Stimulated activated naive CD8-positive, alpha-beta T cell treated with anti-CD3 and anti-CD28 coated beads, Interleukin-15, Interleukin-2, amounts not matched to agents 100 U/mL and 50 U/mL, for 24 hours (primary cell): ENCODE measurements at places on chromosomes 1 and 21.

- no peak for DNase-seq
These were observed 2.3 kb downstream of the DCST1 start for GRCh38 chr1:155035936-155036335.

- no peak for DNase-seq
These were observed 44.6 kb downstream of the SUSD4 start for GRCh38 chr1:223319398-223319797.

- DNase-seq: no peak
These were observed 134.4 kb downstream of the S1PR1 start for GRCh38 chr1:101371259-101371658.

DNA sequence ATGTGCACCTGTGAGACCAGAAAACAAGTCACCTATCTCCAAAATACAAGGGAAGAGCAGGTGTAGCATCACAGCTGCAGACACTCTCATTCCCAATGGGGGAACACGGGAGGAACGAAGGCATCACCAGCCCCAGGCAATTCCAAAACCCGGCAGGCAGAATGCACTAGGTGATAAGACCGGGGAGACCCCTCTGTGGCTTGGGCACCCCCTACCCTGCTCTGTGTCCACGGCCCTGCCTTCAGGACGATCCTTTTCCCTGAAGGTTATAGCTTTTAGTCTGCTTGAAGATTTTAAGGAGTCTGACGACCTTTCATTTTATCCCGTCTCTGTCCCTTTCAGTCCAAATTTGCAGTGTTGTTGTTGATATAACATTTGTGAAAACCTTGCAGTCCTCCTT lies 19.2 kb downstream of the TRPM2 start:
- DNase-seq: no peak

- DNase-seq: no peak
These were observed 363.5 kb downstream of the MRPL39 start for GRCh38 chr21:25243808-25244207.

- DNase-seq: no peak
These were observed 14.8 kb upstream of the HEYL start for GRCh38 chr1:39654291-39654690.

DNA sequence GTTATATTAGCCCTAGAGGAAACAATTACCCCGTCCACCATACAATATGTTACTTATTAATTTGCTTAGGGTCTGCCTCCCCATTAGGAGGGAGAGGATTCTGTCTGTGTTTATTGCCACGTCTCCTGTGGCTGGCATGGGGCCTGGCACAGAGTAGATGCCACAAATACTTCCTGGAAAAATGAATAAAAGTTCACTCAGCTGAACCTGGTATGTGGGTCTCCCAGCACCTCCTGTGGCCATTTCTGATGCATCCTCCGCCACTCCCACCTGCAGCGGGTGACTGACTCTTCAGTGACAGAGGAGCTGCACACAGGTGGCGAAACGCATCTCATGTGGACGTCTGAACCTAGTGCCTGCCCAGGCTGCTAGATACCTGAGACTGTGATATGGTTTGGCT lies 112.7 kb downstream of the CLIC6 start:
- no peak for DNase-seq

DNA sequence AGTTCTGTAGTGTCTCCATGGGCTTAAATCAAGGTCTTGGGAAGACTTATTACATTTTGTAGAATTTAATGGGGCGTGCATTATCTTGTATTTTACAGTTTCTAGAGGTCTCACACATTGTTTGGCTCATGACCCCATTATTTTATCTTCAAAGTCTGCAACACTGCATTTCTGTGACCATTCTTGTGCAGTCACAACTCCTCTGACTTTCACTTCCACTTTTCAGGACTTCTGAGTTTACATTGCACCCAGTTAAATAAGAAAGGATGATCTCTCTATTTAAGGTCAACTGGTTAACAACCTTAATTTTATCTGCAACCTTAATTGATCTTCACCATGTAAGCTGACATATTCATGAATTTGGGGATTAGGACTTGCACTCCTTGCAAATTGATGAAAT lies 1186.6 kb downstream of the MRPL39 start:
- no peak for DNase-seq

DNA sequence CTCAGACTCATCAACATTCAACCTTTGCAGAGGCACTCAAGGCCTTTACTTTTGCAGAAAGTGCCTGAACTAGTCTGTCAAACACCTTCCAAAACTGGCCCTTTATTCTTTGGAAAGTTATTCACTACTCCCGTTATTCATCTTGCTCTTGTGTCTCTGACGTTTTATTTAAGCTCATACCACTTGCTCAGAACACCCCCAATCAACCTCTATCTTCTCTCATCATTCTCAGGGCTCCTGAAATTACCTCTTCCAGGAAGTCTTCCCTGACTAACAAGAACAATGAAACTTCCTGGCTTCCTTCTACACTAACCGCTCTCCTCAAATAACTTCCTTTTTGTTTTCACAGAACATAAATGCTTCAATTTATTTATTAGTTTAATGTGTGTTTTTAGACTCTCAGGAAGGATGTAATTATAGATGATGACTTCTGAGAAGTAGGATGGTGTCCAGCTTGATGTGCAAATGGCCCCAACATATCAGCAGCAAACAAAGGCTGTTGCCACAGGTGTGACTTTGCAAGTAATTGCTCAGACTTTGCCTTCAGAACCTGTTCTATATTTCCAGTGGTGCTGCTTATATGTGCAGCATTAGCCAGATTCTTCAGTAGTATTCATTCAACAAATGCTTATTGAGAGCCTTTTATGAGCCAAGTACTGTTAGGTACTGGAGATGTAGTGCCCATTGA lies 22.8 kb upstream of the BATF3 start:
- no peak for DNase-seq

DNA sequence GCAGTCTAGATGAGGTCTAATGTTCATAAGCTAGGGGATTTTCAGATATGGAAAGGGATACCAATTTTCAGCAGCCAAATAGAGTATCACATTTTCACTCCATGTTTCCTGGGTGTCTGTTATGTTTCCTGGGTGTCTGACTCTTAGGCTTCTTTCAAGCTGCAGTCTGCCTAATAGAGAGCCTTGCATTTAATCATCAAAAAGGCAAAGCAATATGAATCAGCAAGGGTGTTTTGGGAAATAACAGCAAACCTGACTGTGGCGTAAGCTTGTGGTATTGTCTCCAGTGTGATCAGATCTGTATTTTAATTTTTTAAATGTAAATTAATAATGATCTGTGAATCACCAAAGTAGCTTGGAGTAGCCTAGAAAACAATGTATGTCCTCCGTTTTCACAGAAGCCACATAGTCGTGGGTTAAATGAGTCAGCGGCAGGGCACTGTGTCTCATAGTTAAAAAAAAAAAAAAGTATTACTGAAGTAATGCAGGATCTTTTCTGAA lies 10.4 kb downstream of the LGALS8 start:
- DNase-seq: peak; percentile 36

- DNase-seq: no peak
These were observed 40.8 kb upstream of the PRRX1 start for GRCh38 chr1:170623171-170623570.

DNA sequence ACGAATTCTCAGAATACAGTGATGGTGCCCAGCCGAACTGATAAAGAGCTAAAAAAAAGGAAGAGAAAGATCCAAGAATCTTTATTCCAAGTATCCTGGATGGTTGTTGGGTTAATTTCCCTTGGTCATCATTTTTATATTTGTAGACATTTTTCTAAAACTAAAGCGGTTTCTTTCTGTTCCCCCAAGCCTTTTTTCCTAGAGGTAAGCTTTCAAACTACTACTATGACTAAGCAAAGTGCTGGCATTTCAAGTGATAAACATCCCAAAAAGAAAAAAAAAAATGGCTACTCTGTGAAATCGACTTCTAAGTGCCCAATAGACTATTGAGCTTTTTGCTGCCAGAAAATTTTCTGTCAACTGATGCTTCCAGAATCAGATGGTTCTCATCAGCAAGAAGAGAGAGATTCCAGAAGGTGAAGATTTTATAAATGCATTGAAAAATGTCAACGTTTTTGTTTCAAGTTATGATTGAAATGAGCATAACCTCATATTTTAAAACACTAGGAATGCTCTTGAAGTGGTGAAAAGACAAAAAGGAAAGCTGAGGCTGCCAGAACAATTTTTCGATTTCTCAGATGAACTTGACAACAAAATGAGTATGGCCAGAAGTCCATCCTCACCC lies 96.1 kb upstream of the ZC3H11B start:
- DNase-seq: no peak

DNA sequence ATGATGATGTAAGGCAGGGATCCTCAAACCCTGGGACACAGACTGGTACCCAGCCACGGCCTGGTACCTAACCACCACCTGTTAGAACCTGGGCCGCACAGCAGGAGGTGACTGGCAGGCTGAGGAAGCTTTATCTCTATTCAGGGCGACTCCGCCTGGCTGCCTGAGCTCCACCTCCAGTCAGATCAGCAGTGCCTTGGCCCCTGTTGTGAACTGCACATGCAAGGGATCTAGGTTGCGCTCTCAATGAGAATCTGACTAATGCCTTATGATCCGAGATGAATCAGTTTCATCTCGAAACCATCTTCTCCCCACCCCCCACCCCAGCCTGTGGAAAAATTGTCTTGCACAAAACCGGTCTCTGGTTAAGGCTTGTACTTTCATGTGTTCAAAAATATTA lies 4.2 kb downstream of the RNPC3 start:
- peak; percentile 55 for DNase-seq

GRCh38 chr21:42561762-42562650 lies 48.4 kb downstream of the SLC37A1 start:
- no peak for DNase-seq

DNA sequence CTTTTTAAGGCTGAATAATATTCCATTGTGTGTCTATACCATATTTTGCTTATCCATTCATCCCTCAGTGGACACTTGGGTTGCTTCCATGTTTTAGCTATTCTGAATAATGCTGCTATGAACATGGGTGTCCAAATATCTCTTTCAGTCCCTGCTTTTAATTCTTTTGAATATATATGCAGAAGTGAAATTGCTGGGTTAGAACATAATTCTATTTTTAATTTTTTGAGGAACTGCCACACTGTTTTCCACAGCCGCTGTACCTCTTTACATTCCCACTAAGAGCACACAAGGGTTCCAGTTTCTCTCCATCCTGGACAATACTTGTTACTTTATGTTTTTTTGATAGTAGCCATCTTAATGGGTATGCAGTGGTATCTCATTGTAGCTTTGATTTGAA lies 65.6 kb downstream of the RIMS3 start:
- no peak for DNase-seq

DNA sequence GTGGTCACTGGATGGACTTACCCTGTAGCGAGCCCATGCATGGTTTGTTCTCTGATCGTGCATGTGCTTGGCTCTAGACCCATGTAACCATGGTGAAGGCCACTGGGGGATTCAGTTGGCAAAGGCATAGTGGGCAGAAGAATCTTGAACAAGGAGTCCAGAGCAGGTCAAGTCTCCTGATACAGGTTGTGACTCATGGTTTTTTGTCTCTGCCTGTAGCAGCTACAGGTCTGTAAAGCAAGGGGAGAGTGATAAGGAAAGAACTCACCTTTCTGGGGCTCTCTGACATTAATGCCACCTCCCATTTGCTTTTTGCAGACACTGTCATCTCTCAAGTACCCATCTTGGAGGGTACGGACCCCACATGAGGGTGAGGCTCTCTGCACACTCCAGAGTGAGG lies 153.4 kb upstream of the CAMK1G start:
- DNase-seq: no peak

GRCh38 chr1:220164116-220164515 lies 70.2 kb downstream of the IARS2 start:
- no peak for DNase-seq

GRCh38 chr1:82897549-82897948 lies 1096.8 kb downstream of the ADGRL2 start:
- DNase-seq: no peak

- no peak for DNase-seq
These were observed 464.8 kb upstream of the BRINP3 start for GRCh38 chr1:190942475-190942874.

GRCh38 chr1:59178339-59179187 lies 118.3 kb upstream of the FGGY start:
- DNase-seq: no peak

DNA sequence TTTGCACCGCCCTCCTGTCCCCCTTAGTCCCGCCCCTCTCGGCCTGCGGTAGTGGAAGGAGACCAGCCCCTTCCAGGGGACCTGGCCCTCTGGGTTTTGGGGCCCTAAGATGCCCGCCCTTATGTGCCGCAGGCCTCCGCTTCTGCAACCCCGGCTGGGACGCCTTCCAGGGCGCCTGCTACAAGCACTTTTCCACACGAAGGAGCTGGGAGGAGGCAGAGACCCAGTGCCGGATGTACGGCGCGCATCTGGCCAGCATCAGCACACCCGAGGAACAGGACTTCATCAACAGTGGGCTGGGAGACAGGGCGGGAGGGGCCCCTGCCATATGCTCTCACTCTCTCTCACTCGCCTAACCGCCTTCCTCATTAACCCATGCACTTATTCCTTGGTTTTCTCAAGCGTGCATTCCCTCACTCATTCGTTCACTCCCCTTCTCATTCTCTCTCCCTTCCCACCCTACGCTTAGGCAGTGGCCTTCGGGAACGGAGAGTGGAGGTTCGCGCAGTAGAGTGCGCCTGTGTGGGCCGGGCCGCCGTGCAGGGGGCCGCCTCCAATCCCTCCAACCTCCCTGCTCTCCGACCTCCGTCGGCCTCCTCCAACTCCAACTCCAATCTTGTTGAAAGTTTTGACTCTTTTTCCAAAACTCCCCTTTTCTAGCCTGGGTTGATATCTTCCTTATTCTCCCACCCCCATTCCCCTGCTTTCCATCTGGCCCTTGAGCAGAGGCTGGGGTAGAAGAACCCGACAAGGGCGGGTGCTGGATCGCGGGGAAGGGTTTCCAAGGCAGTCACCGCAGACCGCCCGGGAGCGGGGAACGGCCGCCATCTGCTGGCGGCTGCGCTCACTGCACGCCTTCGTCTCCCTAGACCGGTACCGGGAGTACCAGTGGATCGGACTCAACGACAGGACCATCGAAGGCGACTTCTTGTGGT lies 15.2 kb downstream of the BCAN start:
- DNase-seq: peak; percentile 84
